ENCODE measurements at places on chromosomes 6 and 20.

DNA sequence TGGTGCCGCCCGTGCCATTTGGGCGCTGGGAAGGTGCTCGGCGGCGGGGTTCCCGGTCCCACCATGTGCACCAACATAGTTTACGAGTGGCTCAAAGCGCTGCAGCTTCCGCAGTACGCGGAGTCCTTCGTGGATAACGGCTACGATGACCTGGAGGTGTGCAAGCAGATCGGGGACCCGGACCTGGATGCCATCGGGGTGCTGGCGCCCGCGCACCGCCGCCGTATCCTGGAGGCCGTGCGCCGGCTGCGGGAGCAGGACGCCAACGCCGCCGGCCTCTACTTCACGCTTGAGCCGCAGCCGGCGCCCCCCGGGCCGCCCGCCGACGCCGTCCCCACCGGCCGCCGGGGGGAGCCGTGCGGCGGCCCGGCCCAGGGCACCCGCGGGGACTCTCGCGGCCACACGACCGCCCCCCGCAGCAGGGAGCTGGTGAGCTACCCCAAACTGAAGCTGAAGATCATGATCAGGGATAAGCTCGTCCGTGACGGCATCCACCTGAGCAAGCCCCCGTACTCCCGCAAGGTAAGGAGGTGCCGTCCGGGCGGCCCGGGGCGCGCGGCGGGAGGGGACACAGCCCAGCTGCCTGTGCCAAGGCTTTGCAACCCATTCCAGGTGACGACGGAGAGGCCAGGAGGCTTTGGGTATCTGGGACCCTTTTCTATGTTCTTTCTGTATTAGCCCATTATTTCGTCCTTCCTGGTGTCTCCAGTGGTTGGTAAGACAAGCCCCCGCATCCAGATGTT, 547 bp downstream of the SAMD5 start:
- DNase-seq: no peak

- no peak for DNase-seq
Observed at GRCh38 chr6:95819939-95820338, 195.8 kb upstream of the FUT9 start.

- no peak for DNase-seq
Observed at GRCh38 chr6:116405138-116405537, 34.4 kb downstream of the DSE start.

- DNase-seq: no peak
Observed at GRCh38 chr6:158040804-158041347, 59.2 kb downstream of the SYNJ2 start.

DNA sequence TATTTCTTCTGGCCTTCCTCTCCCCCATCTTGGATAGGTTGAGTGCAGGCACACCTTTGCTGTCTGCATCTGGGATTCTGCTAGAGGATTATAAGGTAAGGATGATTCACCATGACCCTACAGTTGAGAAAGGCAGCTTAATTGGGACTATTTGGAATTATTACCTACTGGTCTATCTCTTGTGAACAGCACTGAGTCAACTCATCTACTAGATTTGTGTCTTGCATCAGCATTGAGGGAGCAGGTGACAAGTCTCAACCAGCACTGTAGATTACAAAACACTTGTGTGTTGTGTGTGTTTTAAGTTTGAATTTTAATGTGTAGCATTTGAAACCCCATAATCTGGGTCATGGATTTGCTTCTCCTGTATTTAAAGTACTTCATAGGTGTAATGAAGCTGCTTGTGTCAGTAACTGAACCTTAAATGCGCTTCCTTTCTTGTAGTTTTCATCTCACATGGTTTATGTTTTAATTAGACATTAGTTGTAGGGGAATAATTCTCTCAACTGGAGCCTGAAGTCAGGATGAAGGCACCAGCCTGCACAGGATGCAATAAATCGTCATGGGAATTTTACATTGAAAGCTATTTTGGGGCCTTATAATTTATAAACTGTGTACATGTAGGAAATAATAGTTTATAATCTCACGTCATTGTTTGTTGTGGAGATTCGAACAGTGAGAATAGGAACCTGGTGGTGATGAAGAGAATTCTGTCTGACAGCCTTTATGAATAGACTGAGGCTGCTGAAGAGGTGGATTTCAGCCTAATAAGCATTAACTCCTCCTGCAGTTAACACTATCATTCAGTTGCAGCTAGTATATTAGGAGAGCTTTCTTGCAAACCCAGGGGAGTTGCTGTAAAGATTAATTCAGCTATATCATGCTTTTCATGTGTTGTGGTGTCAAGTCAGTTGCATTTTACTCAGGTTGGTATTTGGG, 125.1 kb downstream of the JARID2 start:
- no peak for DNase-seq

GRCh38 chr6:159430323-159430722, 261.1 kb downstream of the FNDC1 start:
- DNase-seq: no peak

GRCh38 chr6:25369433-25370177, 90.4 kb downstream of the CARMIL1 start:
- DNase-seq: peak; percentile 11

- DNase-seq: no peak
Observed at GRCh38 chr6:106097411-106098231, 11.5 kb downstream of the PRDM1 start.

GRCh38 chr6:1230689-1231605, 81.0 kb upstream of the FOXQ1 start:
- DNase-seq: no peak

GRCh38 chr6:128139519-128139918, 238.7 kb upstream of the THEMIS start:
- DNase-seq: no peak
